ENCODE measurements at places on chromosomes 12 and 14. TPM values are rescaled to one million over a fixed set of nuclear protein-coding genes. Genes with fewer than 3 reads are reported as not detected.

DNA sequence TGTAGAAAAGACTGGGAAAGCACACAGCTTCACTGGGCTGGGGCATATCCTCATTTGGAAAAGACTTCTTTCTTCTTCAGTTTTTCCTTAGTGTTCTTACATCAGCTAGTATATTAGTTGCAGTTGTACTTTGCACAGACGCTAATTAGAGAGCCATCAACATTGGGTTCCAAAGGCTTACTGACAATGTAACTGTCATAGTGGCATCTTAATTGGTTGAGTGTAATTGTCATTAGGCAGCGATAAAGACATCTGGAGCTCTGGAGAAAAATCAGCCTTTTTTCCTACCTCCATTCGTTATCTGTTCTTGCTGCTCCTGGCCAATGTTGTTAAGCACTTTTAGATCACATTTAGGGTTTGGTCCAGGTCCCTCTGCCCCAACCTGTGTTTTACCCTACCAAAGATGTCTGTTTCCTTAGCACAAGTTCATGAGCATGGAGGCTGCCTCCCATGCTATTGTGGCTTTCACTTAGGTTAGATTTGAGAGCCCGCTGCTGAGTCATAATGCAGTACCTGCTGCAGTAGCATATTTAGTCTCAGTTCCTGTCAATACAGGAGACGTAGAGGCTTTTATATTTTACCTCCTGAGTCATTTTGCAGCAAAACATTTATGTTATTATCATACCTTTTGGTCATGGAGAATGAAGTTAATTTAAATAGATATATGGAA lies 49.2 kb downstream of the FBXW8 start:
- H3K27ac ChIP-seq = peak overlapping the region; percentile 75
- H3K4me3 ChIP-seq = peak overlapping the region; percentile 74
- H3K36me3 ChIP-seq = no peaks in the 10 kb centered on the region
- peaks cover 53% of the 10 kb centered on the region for H3K4me1 ChIP-seq
- peak; percentile 75 for DNase-seq

DNA sequence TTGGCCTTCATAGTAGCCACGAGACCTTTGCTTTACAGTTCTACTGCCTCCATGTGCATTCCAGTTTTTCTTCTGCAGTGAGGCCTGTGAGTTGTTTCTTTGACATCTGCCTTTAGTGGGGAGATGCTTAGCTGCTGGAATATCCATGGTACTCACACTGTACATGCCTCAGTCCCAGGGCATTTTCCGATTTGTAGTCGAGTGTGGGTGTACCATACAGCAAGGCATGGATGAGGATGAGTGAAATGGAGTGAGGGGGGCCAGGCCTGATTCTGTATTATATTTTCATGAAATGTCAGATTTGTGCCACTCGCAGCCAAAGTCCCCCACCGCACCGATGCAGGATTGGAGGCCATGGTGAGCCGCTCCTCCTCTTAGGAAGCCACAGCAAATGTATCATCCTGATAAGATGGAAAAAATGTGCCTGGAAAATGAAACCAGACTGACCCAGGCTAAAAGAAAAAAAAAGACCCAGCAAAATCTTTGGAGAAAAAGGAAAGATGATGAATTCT lies 173.0 kb downstream of the ADGRD1 start:
- peaks cover 11% of the 10 kb centered on the region for H3K4me1 ChIP-seq
- H3K27ac ChIP-seq = no peak overlapping the region
- no peak for DNase-seq

DNA sequence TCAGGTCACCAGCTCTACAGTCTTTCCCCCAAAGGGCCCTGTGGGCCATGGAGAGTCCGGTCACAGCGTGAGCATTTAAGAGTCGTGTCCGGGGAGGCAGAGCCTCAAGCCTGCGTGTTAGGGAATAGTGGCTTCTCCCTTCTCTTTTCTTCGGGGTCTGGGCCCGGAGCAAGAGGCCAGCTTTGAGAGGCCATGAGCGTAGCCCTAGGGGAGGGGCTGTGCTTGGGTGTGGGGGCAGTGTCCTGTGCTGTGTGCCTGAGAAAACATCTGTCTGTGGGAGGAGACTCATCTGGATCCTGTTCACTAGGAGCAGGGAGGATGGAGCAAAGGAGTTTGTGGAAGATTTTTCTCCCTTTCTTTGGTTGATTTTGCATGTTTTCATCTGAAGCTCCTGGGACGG lies 5.3 kb downstream of the LRP1-AS start:
- no peak overlapping the region for H3K27ac ChIP-seq
- DNase-seq = no peak
- H3K36me3 ChIP-seq = no peaks in the 10 kb centered on the region
- no peaks in the 10 kb centered on the region for H3K27me3 ChIP-seq
- H3K4me1 ChIP-seq = peaks cover 6% of the 10 kb centered on the region

GRCh38 chr12:56062996-56063395 lies 17.0 kb upstream of the ERBB3 start:
- no peak overlapping the region for H3K4me3 ChIP-seq
- peaks cover 7% of the 10 kb centered on the region for H3K4me1 ChIP-seq
- no peaks in the 10 kb centered on the region for H3K36me3 ChIP-seq
- H3K27ac ChIP-seq = no peak overlapping the region

RHEBL1 gene
- 28.3 TPM for total RNA-seq

DNA sequence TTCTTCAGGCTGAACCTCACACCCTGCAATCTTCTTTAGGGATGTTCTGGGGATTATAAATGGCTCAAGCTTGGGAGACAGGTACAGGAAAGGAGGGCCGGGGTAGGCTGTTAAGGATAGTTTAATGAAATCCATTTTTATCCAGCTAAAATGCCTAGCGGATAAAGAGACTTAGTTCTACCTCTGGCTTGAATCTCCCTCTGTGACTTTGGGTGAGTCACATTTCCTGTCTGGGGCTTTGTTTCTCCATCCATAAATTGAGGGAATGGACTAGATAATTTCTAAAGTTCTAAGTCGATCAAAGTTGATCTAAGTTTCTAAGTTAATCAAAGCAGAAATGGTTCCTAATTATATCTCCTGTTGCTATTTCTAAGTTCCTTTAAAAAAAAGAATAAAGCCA lies 319.6 kb upstream of the E2F7 start:
- no peak for DNase-seq
- H3K4me1 ChIP-seq = no peaks in the 10 kb centered on the region

UTP20 gene
- 12.3 TPM for total RNA-seq

ATP6V1D gene
- total RNA-seq = 24.5 TPM

OASL gene
- total RNA-seq = 13.6 TPM

KRT2 gene
- total RNA-seq = not detected

CSRP2 gene
- 3.3 TPM for total RNA-seq

- no peak overlapping the region for H3K4me3 ChIP-seq
- H3K27me3 ChIP-seq = no peaks in the 10 kb centered on the region
- H3K27ac ChIP-seq = peak overlapping the region; percentile 23
- DNase-seq = no peak
- no peaks in the 10 kb centered on the region for H3K4me1 ChIP-seq
- peaks cover 8% of the 10 kb centered on the region for H3K36me3 ChIP-seq
These were observed 80.0 kb upstream of the STAC3 start for GRCh38 chr12:57330992-57331391.

KRT8 gene
- total RNA-seq = 0.65 TPM

- H3K27ac ChIP-seq = no peak overlapping the region
- no peaks in the 10 kb centered on the region for H3K4me1 ChIP-seq
- no peak overlapping the region for H3K4me3 ChIP-seq
- no peaks in the 10 kb centered on the region for H3K27me3 ChIP-seq
- DNase-seq = no peak
- no peaks in the 10 kb centered on the region for H3K36me3 ChIP-seq
These were observed 138.2 kb downstream of the PRKD1 start for GRCh38 chr14:29789475-29789874.

GRCh38 chr14:104523546-104523935 lies 56.0 kb upstream of the C14orf180 start:
- no peak overlapping the region for H3K4me3 ChIP-seq
- H3K4me1 ChIP-seq = no peaks in the 10 kb centered on the region
- H3K27me3 ChIP-seq = no peaks in the 10 kb centered on the region
- H3K36me3 ChIP-seq = peaks cover 6% of the 10 kb centered on the region
- no peak for DNase-seq

CLEC4D gene
- not detected for total RNA-seq

GRCh38 chr14:76585616-76586015 lies 175.7 kb upstream of the VASH1 start:
- no peaks in the 10 kb centered on the region for H3K36me3 ChIP-seq
- H3K4me1 ChIP-seq = no peaks in the 10 kb centered on the region
- H3K27me3 ChIP-seq = no peaks in the 10 kb centered on the region
- DNase-seq = no peak
- no peak overlapping the region for H3K4me3 ChIP-seq

DNA sequence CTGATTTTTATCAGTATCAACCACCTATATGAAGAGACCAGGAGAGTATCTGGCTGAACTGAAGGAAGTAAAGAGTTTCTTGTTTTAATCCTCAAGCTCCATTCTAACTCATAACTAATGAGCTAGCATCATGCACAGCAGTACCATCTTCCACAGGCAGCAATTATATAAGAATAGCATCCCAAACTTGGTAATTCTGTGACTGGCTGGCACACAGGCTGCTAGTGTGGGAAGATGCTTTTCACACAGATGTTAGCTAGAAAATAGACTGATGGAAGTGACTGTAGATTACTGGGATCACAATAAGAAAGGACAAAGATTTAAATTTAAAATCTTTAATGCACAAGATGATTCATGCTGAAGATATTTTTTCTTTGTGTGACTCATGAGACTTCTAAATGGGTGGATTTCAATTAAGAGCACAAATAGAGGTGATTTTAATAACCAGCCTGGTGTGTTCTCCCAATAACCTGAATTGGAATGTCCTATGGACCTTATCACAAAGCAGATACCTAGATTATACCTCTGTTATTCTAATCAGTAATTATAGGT lies 417.7 kb upstream of the ATXN7L3B start:
- no peak overlapping the region for H3K4me3 ChIP-seq
- H3K27me3 ChIP-seq = no peaks in the 10 kb centered on the region
- H3K27ac ChIP-seq = no peak overlapping the region
- no peaks in the 10 kb centered on the region for H3K36me3 ChIP-seq
- no peaks in the 10 kb centered on the region for H3K4me1 ChIP-seq

GRCh38 chr12:62919838-62920237 lies 15.1 kb downstream of the PPM1H start:
- no peaks in the 10 kb centered on the region for H3K36me3 ChIP-seq
- H3K4me1 ChIP-seq = no peaks in the 10 kb centered on the region
- no peak overlapping the region for H3K4me3 ChIP-seq
- peaks cover 6% of the 10 kb centered on the region for H3K27me3 ChIP-seq
- H3K27ac ChIP-seq = no peak overlapping the region
- DNase-seq = no peak

- peak overlapping the region; percentile 85 for H3K27ac ChIP-seq
- H3K4me3 ChIP-seq = no peak overlapping the region
- H3K27me3 ChIP-seq = no peaks in the 10 kb centered on the region
- H3K4me1 ChIP-seq = peaks cover 20% of the 10 kb centered on the region
- H3K36me3 ChIP-seq = peaks cover 44% of the 10 kb centered on the region
- DNase-seq = no peak
These were observed 25.8 kb downstream of the METAP2 start for GRCh38 chr12:95499772-95500171.

DYRK2 gene
- total RNA-seq = 30.3 TPM

POLE2 gene
- 30.0 TPM for total RNA-seq

NTF3 gene
- total RNA-seq = not detected

KRT6C gene
- not detected for total RNA-seq

DIABLO gene
- 48.4 TPM for total RNA-seq

PLA2G1B gene
- total RNA-seq = not detected

GRCh38 chr14:67819563-67820421 lies at the start of gene RAD51B:
RAD51B (plus strand) TSS chr14:67819779.
- peak within 1 kb of the TSS; percentile 87 for H3K27ac ChIP-seq
- H3K4me1 ChIP-seq = peaks cover 33% of the 10 kb centered on the region
- peak within 1 kb of the TSS; percentile 93 for H3K4me3 ChIP-seq
- H3K36me3 ChIP-seq = no peaks in the 10 kb centered on the region
- H3K27me3 ChIP-seq = no peaks in the 10 kb centered on the region
- peak; percentile 85 for DNase-seq

KRT3 gene
- not detected for total RNA-seq

DNA sequence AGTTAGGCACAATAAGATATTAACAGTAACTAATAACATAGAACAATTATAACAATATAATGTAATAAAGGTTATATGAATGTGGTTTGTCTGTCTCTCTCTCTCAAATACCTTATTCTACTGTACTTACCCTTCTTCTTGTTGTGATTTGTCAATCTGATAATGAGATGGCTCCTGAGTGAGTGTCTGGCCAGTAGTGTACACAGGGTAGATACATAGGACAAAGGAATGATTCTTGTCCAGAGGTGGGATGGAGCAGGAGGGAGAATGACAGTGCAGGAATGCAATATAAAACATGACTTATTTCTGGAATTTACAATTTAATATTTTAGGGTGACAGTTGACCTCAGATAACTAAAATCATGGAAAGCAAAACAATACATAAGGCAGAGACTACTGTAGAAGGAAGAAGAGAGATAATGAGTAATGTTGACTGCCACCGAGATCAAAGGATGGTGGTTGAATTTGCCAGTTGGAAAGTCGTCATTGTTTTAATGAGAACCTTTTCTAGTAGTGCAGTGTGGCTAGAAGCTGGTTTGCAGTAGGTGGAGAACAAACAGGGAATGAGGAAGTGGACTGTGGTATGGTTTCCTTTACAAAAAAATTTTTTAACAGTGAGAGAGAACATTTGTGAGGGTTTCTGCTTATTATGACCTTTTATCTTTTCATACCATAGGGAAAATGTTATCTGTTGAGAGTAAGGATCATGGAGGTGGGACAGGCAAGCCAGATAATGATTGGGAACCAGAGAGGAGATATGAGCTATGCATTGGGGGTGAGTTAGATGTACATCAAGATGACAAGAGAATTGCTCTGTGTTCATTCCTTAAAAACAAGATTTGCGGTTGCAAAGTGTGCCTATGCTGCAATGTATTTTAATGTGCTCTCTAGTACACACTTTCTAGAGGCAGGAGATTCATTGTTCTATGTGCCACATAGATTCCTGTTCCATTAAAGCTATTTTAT lies 458.3 kb downstream of the BTG1 start:
- H3K36me3 ChIP-seq = no peaks in the 10 kb centered on the region
- H3K27me3 ChIP-seq = no peaks in the 10 kb centered on the region
- DNase-seq = peak; percentile 21
- H3K4me1 ChIP-seq = peaks cover 16% of the 10 kb centered on the region
- H3K27ac ChIP-seq = peak overlapping the region; percentile 48

GRCh38 chr14:23009483-23009938 lies 432 bp downstream of the C14orf93 start:
- no peaks in the 10 kb centered on the region for H3K27me3 ChIP-seq
- no peak for DNase-seq
- peak overlapping the region; percentile 100 for H3K4me3 ChIP-seq
- peaks cover 47% of the 10 kb centered on the region for H3K4me1 ChIP-seq
- peak overlapping the region; percentile 95 for H3K27ac ChIP-seq
- no peaks in the 10 kb centered on the region for H3K36me3 ChIP-seq

- peaks cover 7% of the 10 kb centered on the region for H3K4me1 ChIP-seq
- no peak for DNase-seq
- H3K27ac ChIP-seq = no peak overlapping the region
- peaks cover 5% of the 10 kb centered on the region for H3K27me3 ChIP-seq
- H3K4me3 ChIP-seq = no peak overlapping the region
- H3K36me3 ChIP-seq = no peaks in the 10 kb centered on the region
These were observed 28.9 kb downstream of the RXYLT1 start for GRCh38 chr12:63808631-63809030.

GRCh38 chr12:3222306-3222705 lies 145.1 kb downstream of the TSPAN9 start:
- no peak overlapping the region for H3K4me3 ChIP-seq
- no peak overlapping the region for H3K27ac ChIP-seq
- H3K4me1 ChIP-seq = peaks cover 16% of the 10 kb centered on the region
- H3K27me3 ChIP-seq = no peaks in the 10 kb centered on the region
- DNase-seq = no peak

Measured in activated T-cell treated with anti-CD3 and anti-CD28 coated beads, Interleukin-2, amount 50 U/mL, for 72 hours (primary cell).